ENCODE measurements at places on chromosomes 3 and 15.
A peak's percentile ranks its signal among the peaks of the same experiment; 100 is the strongest.

GRCh38 chr3:10744098-10744465 lies 71.9 kb upstream of the SLC6A11 start:
- peak; percentile 63 for DNase-seq

- peak; percentile 49 for DNase-seq
Measured at GRCh38 chr15:82750831-82751180, 41.1 kb upstream of the AP3B2 start.

GRCh38 chr15:78320183-78320582 lies 20.0 kb upstream of the CRABP1 start:
- DNase-seq, result no peak

- no peak for DNase-seq
Measured at GRCh38 chr15:29840926-29841325, 18.7 kb upstream of the TJP1 start.

- no peak for DNase-seq
Measured at GRCh38 chr3:122084799-122085198, 29.6 kb downstream of the CD86 start.

DNA sequence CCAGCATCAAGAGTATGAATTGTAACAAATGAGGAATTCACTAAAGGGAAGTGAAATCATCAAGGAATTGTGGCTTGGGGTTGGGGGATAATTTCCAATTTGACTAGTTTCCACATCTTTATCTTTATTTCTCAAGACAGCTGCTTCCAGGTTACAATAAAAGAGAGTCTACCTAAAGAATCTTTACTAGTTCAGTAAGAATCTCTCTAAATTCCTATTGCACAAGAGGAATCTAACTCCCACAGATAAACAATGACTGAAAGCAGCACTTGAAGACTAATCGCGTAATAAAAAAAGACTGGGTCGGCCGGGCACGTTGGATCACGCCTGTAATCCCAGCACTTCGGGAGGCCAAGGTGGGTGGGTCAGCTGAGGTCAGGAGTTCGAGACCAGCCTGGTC lies 194.4 kb downstream of the KBTBD8 start:
- DNase-seq, result no peak

DNA sequence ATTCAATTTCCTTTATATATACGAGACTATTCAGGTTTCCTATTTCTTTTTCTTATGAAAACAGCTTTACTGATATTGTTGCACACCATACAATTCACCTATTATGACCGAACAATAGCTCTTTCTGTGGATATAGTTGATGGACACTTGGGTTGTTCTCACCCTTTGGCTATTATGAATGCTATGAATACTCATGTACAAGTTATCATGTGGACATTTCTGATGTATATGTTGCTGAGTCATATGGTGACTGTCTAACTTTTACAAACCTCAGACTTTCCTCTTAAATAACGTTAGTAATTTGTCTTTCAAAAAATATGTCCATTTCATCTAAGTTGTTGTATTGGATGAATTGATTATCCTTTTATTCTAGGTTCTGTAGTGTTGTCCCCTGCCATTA lies 15.7 kb upstream of the USF3 start:
- no peak for DNase-seq

GRCh38 chr15:79978260-79978654 lies 7.3 kb upstream of the BCL2A1 start:
- no peak for DNase-seq

- DNase-seq, result no peak
Measured at GRCh38 chr3:115825046-115825445, 201.7 kb downstream of the GAP43 start.

DNA sequence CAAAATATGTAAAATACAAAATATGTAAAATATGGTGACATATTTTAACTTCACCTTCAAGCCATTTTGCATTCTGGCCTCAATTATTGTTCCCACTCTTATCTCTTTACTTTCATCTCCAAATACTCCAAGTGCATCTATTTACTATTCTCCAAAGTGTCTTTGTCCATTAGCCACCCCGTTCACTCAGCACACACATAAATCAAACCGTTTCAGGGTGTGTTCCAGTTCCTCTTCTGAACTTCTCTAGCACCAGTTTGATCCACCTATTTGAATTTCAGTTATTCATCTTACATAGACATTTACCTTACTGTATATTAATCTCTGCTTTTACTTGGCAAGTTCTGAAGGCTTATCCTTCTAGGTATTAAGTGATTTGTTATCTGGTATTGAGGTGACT lies 45.1 kb downstream of the SGO1 start:
- no peak for DNase-seq

DNA sequence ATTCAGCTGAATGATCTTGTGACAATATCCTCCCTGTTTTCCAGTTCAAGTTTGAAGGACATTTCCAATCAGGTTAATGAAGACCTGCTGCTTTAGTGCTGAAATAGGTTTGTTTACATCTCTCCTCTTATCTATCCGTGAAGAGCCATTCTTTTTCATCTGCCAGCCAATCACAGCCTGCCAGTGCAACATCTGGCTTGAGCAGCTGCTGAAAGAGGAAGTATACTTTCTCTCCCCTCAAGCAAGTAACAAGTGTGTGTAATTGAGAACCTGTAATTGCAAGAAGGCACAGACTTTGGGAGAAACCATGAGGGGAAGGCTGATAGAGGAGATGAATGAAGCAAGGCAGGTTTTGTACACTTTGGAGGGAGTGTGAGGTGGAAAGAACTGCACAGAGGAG lies 404.3 kb downstream of the AGBL1 start:
- DNase-seq, result no peak
